Cardiac muscle cell (in vitro differentiated cells and primary cell): ENCODE measurements at places on chromosomes 1 and 21. TPM values are rescaled to one million over a fixed set of nuclear protein-coding genes. Genes with fewer than 3 reads are reported as not detected.
A peak's percentile ranks its signal among the peaks of the same experiment; 100 is the strongest.

- no peaks in the 10 kb centered on the region for H3K27me3 ChIP-seq
- no peak overlapping the region for H3K27ac ChIP-seq
- H3K4me3 ChIP-seq = no peak overlapping the region
- peaks cover 7% of the 10 kb centered on the region for H3K4me1 ChIP-seq
- H3K36me3 ChIP-seq = no peaks in the 10 kb centered on the region
Observed at GRCh38 chr1:44827197-44828002, 15.7 kb downstream of the PTCH2 start.

GRCh38 chr1:225813214-225813964 is 3.5 kb downstream of the EPHX1 start:
- no peaks in the 10 kb centered on the region for H3K36me3 ChIP-seq
- no peak overlapping the region for H3K27ac ChIP-seq
- no peak overlapping the region for H3K4me3 ChIP-seq
- peak; percentile 87 for DNase-seq
- H3K27me3 ChIP-seq = no peaks in the 10 kb centered on the region

GRCh38 chr1:145690587-145691558 is 16.3 kb downstream of the PDZK1 start:
- H3K4me1 ChIP-seq = peaks cover 6% of the 10 kb centered on the region
- H3K36me3 ChIP-seq = no peaks in the 10 kb centered on the region
- H3K27ac ChIP-seq = no peak overlapping the region
- H3K27me3 ChIP-seq = no peaks in the 10 kb centered on the region
- no peak for DNase-seq

GRCh38 chr1:226656601-226657277 is 82.3 kb downstream of the ITPKB start:
- H3K4me1 ChIP-seq = peaks cover 53% of the 10 kb centered on the region
- no peak overlapping the region for H3K4me3 ChIP-seq
- DNase-seq = no peak
- H3K27me3 ChIP-seq = no peaks in the 10 kb centered on the region

DNA sequence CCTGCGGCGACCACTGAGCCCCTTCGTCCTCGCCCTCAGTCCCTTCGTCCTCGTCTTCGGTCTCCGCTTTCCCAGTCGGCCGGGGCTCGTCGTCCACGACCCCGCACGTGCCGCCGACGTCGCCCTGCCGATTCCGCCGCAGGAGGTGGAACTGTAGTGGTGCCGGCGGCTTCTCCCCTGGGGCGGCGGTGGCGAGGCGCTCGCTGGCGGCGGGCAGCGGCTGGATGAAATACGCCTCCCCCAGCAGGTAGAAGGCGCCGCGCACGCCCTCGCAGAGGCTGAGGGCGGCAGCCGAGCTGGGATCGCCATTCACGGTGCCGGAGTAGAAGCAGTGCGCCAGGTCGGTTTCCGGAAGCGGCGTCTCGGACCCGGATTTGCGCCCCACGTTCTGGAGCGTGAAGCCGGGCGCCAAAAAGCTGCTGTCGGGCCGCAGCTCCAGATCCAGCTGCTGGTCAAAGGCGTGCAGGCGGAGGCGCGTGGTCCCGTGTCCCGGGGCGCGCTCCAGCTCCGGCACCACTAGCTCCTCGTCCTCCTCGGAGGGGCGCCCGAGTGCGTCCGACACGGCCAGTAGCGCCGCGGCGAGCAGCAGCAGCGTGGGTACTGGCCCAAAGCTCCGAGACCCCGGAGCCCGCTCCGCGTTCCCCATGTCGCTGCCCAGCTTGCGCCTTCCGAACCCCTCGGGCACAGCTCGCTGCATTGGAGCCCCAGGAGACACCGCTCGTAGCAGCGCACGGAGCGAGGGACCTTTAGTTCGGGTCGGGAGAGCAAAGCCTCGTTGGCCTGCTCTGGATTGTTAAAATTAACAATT is 747 bp downstream of the ADAMTS1 start:
- peaks cover 32% of the 10 kb centered on the region for H3K36me3 ChIP-seq
- H3K4me1 ChIP-seq = peaks cover 32% of the 10 kb centered on the region
- H3K4me3 ChIP-seq = peak overlapping the region; percentile 97
- DNase-seq = peak; percentile 61

DNA sequence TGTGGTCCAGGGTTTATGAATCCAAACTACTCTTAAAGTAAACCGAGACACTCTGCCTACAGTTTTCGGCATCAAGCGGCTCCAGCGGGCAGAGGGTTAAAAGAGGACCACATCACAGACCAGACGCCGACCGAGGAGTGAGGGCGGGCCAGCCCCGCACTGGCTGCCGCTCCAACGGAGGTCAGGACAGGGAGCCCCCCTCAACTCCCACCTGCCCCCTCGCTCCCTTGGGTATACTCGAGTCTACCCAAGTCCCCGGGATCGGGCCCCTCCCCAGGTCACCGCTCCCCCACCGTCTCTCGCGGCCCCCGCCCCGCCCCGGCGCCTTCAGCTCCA is 312 bp downstream of the ARNT start:
- peak overlapping the region; percentile 62 for H3K4me3 ChIP-seq
- H3K36me3 ChIP-seq = no peaks in the 10 kb centered on the region
- DNase-seq = peak; percentile 81
- peaks cover 10% of the 10 kb centered on the region for H3K4me1 ChIP-seq
- peak overlapping the region; percentile 81 for H3K27ac ChIP-seq

DNA sequence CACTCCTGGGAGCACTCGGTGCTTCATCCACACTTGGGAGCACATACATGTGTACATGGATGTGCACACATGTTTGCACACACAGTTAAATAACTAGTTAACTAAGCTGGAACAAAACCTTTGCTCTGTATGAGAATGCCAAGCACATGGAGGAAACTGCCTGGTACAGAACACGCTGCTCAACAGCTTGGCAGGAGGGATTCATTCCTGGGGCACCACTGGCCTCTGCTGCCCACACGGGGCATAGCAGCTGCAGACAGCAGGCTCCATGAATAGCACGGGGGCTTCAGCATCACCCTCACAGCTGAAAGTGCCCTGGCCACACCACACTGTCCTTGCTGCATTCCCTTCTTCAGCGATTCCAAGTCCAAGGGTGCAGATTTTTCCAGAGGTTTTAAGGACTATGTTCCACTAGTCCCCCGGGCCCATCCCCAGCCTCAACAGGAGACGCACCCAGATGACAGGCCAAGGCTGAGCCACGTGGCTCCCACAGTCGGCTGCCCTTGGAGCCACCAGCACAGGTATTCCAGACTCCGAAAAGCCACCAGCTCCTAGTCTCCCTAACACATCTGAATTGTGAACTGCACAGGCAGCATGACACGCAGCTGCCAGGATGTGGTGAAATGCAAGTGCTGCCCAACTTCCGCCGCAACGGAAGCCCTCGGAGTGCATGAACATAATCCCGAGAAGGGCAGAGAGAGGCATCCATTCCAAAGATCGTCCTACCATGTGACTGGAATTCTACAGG is 16.9 kb downstream of the NPHP4 start:
- no peak overlapping the region for H3K4me3 ChIP-seq
- no peaks in the 10 kb centered on the region for H3K27me3 ChIP-seq
- H3K27ac ChIP-seq = no peak overlapping the region
- DNase-seq = peak; percentile 76
- no peaks in the 10 kb centered on the region for H3K36me3 ChIP-seq

DNA sequence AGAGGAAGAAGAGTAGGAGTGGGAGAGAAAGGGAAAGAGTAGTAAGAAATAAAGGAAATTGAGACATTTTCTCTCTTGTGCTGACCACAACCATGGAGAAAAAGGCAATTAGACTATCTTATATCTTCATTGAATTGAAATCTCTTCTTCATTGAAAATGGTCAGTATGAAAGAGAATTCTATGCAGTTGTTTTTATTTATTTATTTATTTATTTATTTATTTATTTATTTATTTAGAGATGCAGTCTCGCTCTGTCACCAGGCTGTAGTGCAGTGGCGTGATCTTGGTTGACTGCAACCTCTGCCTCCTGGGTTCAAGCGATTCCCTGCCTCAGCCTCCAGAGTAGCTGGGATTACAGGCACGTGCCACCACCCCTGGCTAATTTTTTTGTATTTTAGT is 447.1 kb downstream of the PTPRC start:
- no peaks in the 10 kb centered on the region for H3K36me3 ChIP-seq
- no peak overlapping the region for H3K4me3 ChIP-seq
- no peaks in the 10 kb centered on the region for H3K27me3 ChIP-seq
- no peak overlapping the region for H3K27ac ChIP-seq

TNNT2 gene
- total RNA-seq = 4,623 and 7,232 TPM in 2 replicates

DNA sequence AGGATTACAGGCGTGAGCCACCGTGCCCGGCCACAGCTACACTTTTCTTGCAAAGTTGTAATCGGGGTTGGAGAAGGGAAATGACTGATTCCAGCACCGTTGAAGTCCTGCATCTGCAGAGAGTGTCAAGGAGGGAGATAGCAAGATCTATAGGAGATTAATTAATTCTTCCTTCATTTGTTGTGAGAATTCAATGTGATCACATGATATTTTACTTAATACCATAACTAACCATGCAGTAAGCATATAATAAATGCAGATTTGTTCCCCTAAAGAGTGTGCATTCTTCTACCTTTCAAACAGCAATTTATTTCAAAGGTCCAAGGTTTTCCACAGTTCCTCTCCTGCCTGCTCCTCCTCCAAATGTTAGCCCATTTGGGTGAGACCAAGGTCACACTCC is 204.5 kb downstream of the GREM2 start:
- H3K4me1 ChIP-seq = peaks cover 10% of the 10 kb centered on the region
- no peaks in the 10 kb centered on the region for H3K27me3 ChIP-seq
- no peak overlapping the region for H3K27ac ChIP-seq
- no peak for DNase-seq

NUF2 gene
- total RNA-seq = 4.5 and 33.7 TPM in 2 replicates

DNA sequence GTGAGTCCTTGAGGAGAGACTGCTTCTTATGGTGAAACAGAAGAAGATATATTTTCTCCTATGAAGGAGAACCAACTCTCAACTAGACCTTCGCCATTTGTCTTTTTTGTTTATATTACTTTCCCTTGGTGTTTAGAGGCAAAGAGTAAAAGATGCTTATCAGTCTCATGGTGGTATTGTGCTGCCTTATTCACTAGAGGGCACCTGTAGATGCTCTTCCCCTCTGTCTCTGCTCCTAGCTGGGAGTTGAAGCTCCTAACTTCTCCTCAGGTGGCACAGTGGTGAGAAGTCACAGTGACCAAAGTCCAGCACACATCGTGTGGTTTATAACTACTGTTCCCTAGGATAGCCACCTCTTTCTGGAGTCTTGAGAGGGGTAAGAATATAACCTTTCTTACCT is 1359.6 kb downstream of the PLA2G4A start:
- H3K27me3 ChIP-seq = no peaks in the 10 kb centered on the region
- H3K36me3 ChIP-seq = no peaks in the 10 kb centered on the region
- no peak overlapping the region for H3K4me3 ChIP-seq
- no peak overlapping the region for H3K27ac ChIP-seq
- DNase-seq = no peak
- no peaks in the 10 kb centered on the region for H3K4me1 ChIP-seq

GRCh38 chr21:45550522-45551210 is 8.4 kb upstream of the SLC19A1 start:
- H3K27me3 ChIP-seq = no peaks in the 10 kb centered on the region
- peaks cover 4% of the 10 kb centered on the region for H3K4me1 ChIP-seq
- H3K36me3 ChIP-seq = no peaks in the 10 kb centered on the region
- DNase-seq = no peak

DNA sequence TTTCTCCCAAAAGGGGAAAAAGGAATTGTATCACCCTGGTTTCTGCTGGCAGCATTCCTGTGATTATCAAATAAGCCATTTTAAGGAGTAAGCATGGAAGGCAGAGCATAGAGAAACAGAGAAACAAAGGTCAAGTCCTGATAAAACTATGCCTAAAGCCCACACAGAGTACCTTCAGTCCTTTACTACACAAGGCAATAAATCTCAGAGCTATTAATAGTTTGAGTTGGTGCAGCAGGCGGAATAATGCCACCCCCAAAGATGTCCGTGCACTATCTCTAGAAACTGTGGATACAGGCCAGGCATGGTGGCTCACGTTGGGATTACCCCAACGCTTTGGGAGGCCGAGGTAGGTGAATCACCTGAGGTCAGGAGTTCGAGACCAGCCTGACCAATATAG is 58.1 kb upstream of the ZBTB40 start:
- no peak overlapping the region for H3K4me3 ChIP-seq
- no peaks in the 10 kb centered on the region for H3K4me1 ChIP-seq
- H3K36me3 ChIP-seq = no peaks in the 10 kb centered on the region
- DNase-seq = no peak

MYOG gene
- total RNA-seq = 0.18 TPM in 1 of 2 replicates, not detected in the other

DNA sequence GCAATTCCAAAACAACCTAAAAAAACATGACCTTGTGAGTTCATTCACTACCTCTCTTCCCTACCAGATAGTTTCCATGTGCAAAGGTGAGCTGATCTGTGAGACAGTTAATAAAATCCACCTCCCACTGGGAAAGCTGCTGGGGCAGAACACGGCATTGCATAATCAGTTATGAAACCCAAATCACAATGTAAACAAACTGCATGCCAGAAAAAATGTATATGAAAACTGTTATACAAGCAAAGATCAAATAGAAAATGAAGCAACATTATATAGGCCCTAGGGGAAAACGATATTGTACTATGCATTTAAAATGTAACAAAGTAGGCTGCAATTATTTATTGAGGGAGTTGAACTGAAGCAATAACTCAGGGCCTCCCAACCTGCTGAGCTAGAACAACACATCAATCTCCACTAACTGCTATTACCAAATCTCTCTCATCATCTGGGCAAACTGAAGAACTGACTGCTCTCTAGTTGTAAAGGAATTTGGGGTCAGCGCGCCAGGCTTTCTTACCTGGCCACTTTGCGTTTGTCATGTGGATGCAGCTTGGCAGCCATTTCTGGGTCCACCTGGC is 31.0 kb downstream of the TRIT1 start:
- peak; percentile 12 for DNase-seq
- peaks cover 30% of the 10 kb centered on the region for H3K36me3 ChIP-seq
- H3K27me3 ChIP-seq = no peaks in the 10 kb centered on the region
- no peaks in the 10 kb centered on the region for H3K4me1 ChIP-seq

GRCh38 chr21:34630536-34631143 is 15.7 kb upstream of the RCAN1 start:
- no peaks in the 10 kb centered on the region for H3K36me3 ChIP-seq
- H3K27me3 ChIP-seq = peaks cover 9% of the 10 kb centered on the region
- no peak overlapping the region for H3K4me3 ChIP-seq
- no peaks in the 10 kb centered on the region for H3K4me1 ChIP-seq

MROH7 gene
- 9.4 and 22.4 TPM in 2 replicates for total RNA-seq

C1orf167 gene
- total RNA-seq = 0.14 and 1.4 TPM in 2 replicates

DNA sequence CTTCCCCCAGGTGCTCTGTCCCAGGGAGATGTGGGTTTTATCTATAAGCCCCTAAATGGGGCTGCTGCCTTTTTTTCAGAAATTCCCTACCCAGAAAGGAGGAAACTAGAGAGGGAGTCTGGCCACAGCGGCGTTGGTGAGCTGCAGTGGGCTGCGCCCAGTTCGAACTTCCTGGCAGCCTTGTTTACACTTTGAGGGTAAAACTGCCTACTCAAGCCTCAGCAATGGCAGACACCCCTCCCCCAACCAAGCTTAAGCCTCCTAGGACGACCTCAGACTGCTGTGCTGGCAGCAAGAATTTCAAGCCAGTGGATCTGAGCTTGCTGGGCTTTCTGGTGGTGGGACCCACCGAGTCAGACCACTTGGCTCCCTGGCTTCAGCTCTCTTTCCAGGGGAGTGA is 46.2 kb upstream of the PAPPA2 start:
- H3K27me3 ChIP-seq = no peaks in the 10 kb centered on the region
- no peaks in the 10 kb centered on the region for H3K36me3 ChIP-seq
- no peak overlapping the region for H3K27ac ChIP-seq

- H3K27me3 ChIP-seq = peaks cover 2% of the 10 kb centered on the region
- no peak overlapping the region for H3K4me3 ChIP-seq
- H3K27ac ChIP-seq = no peak overlapping the region
- H3K4me1 ChIP-seq = no peaks in the 10 kb centered on the region
- H3K36me3 ChIP-seq = no peaks in the 10 kb centered on the region
Observed at GRCh38 chr1:147223740-147224615, 1.2 kb downstream of the FMO5 start.

GRCh38 chr1:208782186-208782585 is 538.0 kb upstream of the PLXNA2 start:
- H3K27ac ChIP-seq = no peak overlapping the region
- DNase-seq = no peak
- no peaks in the 10 kb centered on the region for H3K27me3 ChIP-seq
- no peaks in the 10 kb centered on the region for H3K36me3 ChIP-seq
- no peak overlapping the region for H3K4me3 ChIP-seq
